ENCODE measurements at places on chromosomes 4 and X. TPM values are rescaled to one million over a fixed set of nuclear protein-coding genes. Genes with fewer than 3 reads are reported as not detected.

The SUV39H1 gene
- total RNA-seq: 2.5 TPM

DNA sequence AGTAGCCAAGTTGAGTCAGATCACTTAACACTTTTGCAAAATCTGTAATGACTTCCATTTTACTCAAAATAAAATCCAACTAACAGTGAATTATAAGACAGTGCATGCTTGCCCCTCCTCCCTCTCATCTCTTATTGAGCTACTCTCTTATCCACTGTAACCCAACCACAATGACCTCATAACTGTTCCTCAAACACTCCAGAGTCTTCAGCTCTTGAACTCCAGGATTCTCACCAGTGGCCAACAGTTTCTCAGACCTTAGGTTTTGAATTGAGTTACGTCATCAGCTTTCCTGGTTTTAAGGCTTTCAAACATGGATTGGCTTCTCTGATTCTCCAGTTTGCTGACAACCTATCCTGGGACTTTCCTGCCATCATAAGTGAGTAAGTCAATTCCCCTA is 938.3 kb downstream of the RAB28 start:
- DNase-seq: no peak
- H3K27ac ChIP-seq: no peak overlapping the region
- no peaks in the 10 kb centered on the region for H3K4me1 ChIP-seq
- H3K36me3 ChIP-seq: no peaks in the 10 kb centered on the region
- no peaks in the 10 kb centered on the region for H3K27me3 ChIP-seq

GRCh38 chrX:104315555-104315954 is 60.8 kb upstream of the ESX1 start:
- H3K4me3 ChIP-seq: no peak overlapping the region
- peaks cover 3% of the 10 kb centered on the region for H3K4me1 ChIP-seq
- H3K36me3 ChIP-seq: no peaks in the 10 kb centered on the region
- DNase-seq: peak; percentile 83

DNA sequence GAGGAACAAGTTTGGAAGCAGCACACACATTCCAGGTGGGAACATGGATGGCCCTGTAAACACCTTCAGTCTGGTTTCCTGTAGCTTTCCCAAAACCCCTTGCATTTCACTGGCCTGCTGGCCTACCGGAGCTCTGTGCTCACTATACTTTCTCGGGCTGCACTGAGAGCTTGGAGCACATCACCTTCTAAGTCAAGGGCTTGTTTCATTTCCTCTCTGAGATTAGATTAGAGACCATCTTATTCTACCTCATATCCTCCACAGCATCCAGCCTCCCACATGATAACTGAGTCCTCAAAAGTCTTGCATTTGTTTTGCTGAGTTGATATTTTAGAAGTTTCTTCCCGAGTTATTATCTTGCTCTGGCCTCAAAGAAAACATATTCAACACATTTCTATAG is 147.7 kb downstream of the RASL11B start:
- H3K36me3 ChIP-seq: no peaks in the 10 kb centered on the region
- no peak overlapping the region for H3K4me3 ChIP-seq
- DNase-seq: no peak
- peaks cover 27% of the 10 kb centered on the region for H3K4me1 ChIP-seq

DNA sequence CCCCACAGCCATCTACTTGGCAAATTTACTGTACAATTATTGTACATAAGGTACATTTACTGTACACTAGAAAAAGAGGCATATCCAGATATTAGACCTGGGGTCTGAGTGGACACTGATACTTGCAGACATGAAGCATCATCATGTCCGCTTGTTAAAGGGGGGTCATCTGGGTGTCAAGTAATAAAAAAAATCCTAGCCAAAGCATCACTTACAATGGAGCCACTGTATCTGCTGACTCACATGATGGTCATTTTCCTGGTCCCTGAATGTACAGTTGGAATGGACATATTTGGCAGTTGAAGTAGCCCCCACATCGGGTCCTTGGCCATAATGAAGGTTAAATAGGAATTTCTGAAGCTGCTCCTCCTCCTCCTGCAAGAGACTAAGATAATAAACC is 228.8 kb downstream of the THOC2 start:
- no peaks in the 10 kb centered on the region for H3K36me3 ChIP-seq
- no peak overlapping the region for H3K27ac ChIP-seq
- peak; percentile 62 for DNase-seq

The IQSEC2 gene
- 14.7 TPM for total RNA-seq

The GATA1 gene
- not detected for total RNA-seq

- no peak overlapping the region for H3K4me3 ChIP-seq
- DNase-seq: no peak
- H3K27me3 ChIP-seq: no peaks in the 10 kb centered on the region
- no peaks in the 10 kb centered on the region for H3K4me1 ChIP-seq
- H3K27ac ChIP-seq: no peak overlapping the region
Measured at GRCh38 chr4:69861756-69862155, 1.8 kb upstream of the SULT1E1 start.

- no peak overlapping the region for H3K4me3 ChIP-seq
- no peaks in the 10 kb centered on the region for H3K27me3 ChIP-seq
- H3K4me1 ChIP-seq: no peaks in the 10 kb centered on the region
- no peak overlapping the region for H3K27ac ChIP-seq
- H3K36me3 ChIP-seq: peaks cover 7% of the 10 kb centered on the region
- no peak for DNase-seq
Measured at GRCh38 chr4:67522851-67523671, 22.2 kb downstream of the CENPC start.

The TMEM31 gene
- total RNA-seq: not detected

DNA sequence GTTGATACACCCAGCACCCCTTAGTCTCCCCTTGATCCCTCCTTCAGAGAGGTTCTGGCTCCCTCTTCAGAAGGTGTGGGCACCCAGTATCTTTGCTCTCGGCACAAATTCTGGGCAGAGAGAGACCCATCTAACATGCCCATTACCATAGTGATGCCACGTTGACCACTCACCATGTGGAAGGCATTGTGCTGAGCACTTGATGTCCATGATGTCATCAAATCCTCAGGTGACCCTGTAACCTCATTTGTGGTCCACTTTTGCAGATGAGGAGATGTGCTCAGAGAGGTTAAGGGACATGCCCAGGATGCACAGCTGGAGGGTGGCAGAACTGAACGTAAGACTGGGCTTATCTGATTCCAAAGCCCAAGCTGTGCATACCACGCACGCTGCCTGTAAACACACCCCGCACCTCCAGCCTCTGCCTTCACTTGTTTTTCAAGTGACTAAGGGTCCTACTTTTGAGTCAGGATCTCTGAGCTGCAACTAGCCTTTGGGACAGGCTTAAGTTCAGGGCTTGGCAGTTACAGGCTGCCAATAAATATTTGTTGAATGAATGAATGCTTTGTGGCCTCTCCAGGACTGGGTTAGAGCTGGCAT is 55.2 kb downstream of the HTRA3 start:
- no peak overlapping the region for H3K27ac ChIP-seq
- DNase-seq: peak; percentile 95
- H3K27me3 ChIP-seq: no peaks in the 10 kb centered on the region
- no peaks in the 10 kb centered on the region for H3K36me3 ChIP-seq
- peaks cover 13% of the 10 kb centered on the region for H3K4me1 ChIP-seq

- no peaks in the 10 kb centered on the region for H3K36me3 ChIP-seq
- H3K27ac ChIP-seq: no peak overlapping the region
- H3K4me1 ChIP-seq: no peaks in the 10 kb centered on the region
- no peak overlapping the region for H3K4me3 ChIP-seq
- no peaks in the 10 kb centered on the region for H3K27me3 ChIP-seq
- no peak for DNase-seq
Measured at GRCh38 chrX:42930951-42931350, 153.0 kb upstream of the PPP1R2C start.

GRCh38 chrX:107447642-107448041 is 1.8 kb upstream of the FRMPD3 start:
- peaks cover 69% of the 10 kb centered on the region for H3K27me3 ChIP-seq
- H3K4me3 ChIP-seq: no peak overlapping the region
- no peaks in the 10 kb centered on the region for H3K36me3 ChIP-seq
- DNase-seq: peak; percentile 74
- H3K27ac ChIP-seq: no peak overlapping the region

DNA sequence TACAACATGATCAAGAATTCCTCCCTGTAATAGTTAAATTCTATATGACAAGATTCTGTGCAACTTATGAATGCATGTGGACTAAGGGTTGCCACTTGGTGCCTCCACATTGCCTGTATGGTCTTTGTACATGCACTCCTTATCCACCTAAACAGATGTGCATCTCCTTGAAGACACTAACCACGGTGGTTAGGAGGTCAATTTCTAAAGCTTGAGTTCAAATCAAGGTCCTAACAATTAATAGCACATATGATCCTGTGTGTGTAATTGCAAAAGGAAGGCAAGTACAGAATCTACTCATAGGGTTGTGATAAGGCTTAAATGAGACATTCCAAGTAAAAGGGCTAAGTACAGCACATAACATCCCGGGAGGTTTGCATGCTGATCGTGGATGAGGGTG is 1.5 kb upstream of the IL21 start:
- no peaks in the 10 kb centered on the region for H3K36me3 ChIP-seq
- peaks cover 6% of the 10 kb centered on the region for H3K27me3 ChIP-seq
- no peak overlapping the region for H3K4me3 ChIP-seq
- peaks cover 8% of the 10 kb centered on the region for H3K4me1 ChIP-seq

The CACNA1F gene
- not detected for total RNA-seq

The ADH1C gene
- total RNA-seq: 0.59 TPM

DNA sequence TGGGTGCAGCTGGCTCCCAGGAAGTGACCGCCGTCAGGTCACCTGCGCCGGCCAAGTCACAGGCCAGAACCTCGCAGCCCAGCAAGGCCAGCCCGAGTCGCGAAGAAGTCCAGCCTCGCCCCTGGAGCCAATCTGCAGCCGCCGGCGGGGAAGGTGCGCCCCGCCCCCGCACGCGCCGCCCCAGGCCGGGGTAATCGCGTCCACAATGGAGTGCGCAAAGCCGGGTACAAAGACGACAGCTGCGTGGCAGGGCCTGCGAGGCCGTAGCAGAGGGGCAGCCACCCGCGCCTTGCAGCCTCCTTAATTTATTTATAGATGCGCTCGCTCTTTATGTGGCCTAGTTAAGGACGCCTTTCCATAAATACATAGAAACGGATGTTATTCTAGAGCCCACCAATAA is 139.4 kb upstream of the CPEB2 start:
- no peak overlapping the region for H3K27ac ChIP-seq
- no peaks in the 10 kb centered on the region for H3K4me1 ChIP-seq
- DNase-seq: no peak
- H3K4me3 ChIP-seq: peak overlapping the region; percentile 38
- H3K27me3 ChIP-seq: no peaks in the 10 kb centered on the region

The F8 gene
- total RNA-seq: 10.9 TPM

The AP1AR gene
- 27.7 TPM for total RNA-seq

GRCh38 chr4:75634281-75634680 is 4.0 kb upstream of the CDKL2 start:
- H3K27ac ChIP-seq: no peak overlapping the region
- H3K27me3 ChIP-seq: no peaks in the 10 kb centered on the region
- no peak for DNase-seq
- no peak overlapping the region for H3K4me3 ChIP-seq

DNA sequence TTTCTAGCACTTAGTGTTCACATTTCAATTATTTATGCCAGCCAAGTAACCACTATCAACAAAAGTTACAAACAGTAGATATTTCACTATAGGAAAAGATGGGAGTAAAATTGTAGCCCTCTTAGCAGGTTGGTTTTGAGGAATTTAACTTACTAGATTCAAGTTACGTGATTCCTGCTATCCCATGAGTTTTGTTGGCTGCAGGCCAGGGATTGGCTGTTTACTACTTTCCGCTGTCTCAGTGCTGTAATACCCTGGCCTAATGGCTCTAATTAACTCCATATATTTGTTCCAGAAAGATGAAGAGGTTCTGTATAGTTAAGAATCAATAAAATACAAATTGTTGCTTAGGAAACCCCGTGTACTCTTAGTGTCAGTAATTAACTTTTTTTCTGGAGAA is 55.5 kb upstream of the MAGED1 start:
- no peaks in the 10 kb centered on the region for H3K4me1 ChIP-seq
- no peak overlapping the region for H3K27ac ChIP-seq
- no peaks in the 10 kb centered on the region for H3K27me3 ChIP-seq

The AVPR2 gene
- not detected for total RNA-seq

The GUCY1A1 gene
- 0.29 TPM for total RNA-seq

GRCh38 chr4:95549246-95550114 is 707 bp upstream of the UNC5C start:
- peak; percentile 86 for DNase-seq
- peak overlapping the region; percentile 91 for H3K4me3 ChIP-seq
- no peaks in the 10 kb centered on the region for H3K36me3 ChIP-seq
- peaks cover 24% of the 10 kb centered on the region for H3K4me1 ChIP-seq
- H3K27ac ChIP-seq: peak overlapping the region; percentile 76
- no peaks in the 10 kb centered on the region for H3K27me3 ChIP-seq

GRCh38 chr4:4320951-4321714 is 31.1 kb downstream of the ZBTB49 start:
- H3K27ac ChIP-seq: no peak overlapping the region
- no peaks in the 10 kb centered on the region for H3K4me1 ChIP-seq
- H3K4me3 ChIP-seq: no peak overlapping the region
- H3K27me3 ChIP-seq: no peaks in the 10 kb centered on the region
- peaks cover 22% of the 10 kb centered on the region for H3K36me3 ChIP-seq

GRCh38 chrX:47361538-47362511 is 8.6 kb upstream of the ZNF157 start:
- peak; percentile 92 for DNase-seq
- peaks cover 5% of the 10 kb centered on the region for H3K4me1 ChIP-seq
- peak overlapping the region; percentile 61 for H3K4me3 ChIP-seq
- H3K36me3 ChIP-seq: no peaks in the 10 kb centered on the region
- peak overlapping the region; percentile 76 for H3K27ac ChIP-seq

DNA sequence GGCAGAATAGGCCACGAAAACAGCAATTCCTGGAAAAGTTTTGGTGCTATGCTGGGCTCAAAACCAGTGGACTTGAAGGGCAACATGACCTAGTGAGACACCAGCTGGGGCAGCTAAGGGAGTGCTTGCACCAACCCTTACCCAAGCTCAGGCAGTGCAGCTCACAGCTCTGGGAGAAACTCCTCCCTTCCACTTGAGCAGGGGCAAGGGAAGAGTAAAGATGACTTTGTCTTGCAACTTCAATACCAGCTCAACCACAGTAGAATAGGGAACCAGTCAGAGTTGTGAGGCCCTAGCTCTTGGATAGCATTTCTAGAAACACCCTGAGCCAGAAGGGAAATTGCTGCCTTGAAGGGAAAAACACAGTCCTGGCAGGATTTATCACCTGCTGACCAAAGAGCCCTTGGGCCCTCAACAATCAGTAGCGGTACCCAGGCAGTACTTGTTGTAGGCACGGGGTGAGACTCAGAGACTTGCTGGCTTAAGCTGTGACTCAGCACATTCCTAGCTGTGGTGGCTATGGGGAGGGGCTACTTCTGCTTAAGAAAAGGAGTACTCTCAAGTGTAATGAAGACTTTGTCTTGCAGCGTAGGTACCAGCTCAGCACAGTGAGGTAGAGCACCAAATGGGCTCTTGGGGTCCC is 19.7 kb upstream of the ABCG2 start:
- H3K27ac ChIP-seq: no peak overlapping the region
- H3K36me3 ChIP-seq: no peaks in the 10 kb centered on the region
- peak; percentile 80 for DNase-seq

Measured in osteoblast (primary cell).